ENCODE measurements at places on chromosomes 2 and 18. TPM values are rescaled to one million over a fixed set of nuclear protein-coding genes. Genes with fewer than 3 reads are reported as not detected.

POTEI gene
- not detected for total RNA-seq

TTL gene
- 22.9 TPM for total RNA-seq

DNA sequence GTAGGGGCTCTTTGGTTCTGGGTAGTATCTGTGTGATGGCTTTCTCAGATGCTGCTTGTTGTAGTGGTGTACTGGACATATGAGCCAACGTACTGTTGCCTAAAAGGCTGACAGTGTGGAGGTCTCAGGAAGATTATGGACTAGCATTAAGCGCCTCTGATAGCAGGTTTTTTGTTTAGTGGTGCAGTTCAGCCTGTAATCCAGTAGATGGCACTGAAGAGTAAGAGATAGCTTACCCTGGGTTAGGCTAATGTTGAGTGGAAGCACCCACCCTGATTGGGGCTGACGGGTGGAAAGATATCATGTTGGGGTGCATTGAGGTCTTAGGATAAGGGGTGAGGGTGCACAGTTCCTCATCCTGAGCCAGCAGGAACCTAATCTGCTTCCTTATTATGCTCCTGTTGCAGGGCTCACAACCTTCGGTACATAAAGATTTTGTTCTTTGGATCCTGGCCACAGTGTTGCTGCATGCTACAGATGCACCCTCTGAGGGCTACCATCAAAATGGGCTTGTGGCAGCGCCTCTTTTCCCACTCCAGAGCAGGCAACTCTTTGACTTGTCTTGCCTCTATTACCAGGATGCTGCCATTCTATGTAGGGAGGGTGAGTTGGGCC lies 79.6 kb downstream of the MSTN start:
- DNase-seq = no peak

VSNL1 gene
- not detected for total RNA-seq

DNA sequence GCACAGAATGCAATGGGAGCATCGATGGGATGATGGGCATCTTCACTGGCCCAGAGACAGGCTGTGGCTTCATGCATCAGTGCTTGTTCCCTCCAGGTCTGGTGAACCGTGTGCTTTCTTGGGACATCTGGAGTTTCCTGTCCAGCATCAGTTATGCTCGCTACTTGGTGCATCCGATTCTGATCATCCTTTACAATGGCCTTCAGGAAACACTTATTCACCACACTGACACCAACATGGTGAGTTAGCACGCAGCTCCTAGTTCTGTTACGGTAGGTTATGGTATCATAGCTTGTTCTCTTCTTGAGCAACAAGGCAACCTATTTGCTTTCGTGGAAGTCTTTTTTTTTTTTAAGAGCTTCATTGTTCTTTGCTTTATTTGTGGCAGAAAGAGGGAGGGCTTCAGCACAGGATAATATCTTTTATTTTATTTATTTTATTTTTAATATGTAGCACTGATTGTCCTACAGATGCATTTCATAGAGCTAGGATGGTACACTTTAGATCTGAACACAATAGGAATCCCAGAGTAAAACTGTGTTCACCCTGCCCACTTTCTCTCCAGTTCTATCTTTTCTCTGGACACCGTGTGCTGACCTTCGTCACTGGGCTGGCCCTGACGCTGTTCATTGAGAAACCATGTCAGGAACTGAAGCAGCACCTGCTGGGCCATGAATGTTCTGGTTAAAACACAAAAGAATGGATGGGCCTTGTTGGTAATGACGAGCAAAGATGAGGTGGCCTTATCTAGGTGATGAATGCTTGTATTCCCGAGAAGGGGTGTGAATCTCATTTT lies 71.2 kb upstream of the SEC11C start:
- no peak for DNase-seq

DNA sequence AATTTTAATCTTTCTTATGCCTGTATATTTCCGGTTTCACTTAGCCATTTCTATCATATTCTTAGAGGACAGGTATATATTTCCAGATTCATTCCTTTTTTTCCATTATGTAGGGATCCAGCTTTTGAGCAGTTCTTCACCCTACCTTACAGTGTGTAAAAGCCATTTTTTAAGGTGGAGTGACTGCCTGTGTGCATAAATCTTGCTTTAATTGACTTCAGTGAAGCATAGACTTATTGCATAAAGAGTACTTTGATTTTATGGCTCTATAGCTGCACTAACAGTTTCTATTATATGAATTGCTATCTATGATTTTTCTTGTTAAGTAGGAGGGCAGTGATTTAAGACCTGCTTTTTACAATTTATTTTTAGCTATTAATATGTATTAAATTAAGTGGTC lies 132.6 kb downstream of the NYAP2 start:
- DNase-seq = no peak

- DNase-seq = no peak
Measured at GRCh38 chr2:224293976-224294375, 107.9 kb downstream of the FAM124B start.

DNA sequence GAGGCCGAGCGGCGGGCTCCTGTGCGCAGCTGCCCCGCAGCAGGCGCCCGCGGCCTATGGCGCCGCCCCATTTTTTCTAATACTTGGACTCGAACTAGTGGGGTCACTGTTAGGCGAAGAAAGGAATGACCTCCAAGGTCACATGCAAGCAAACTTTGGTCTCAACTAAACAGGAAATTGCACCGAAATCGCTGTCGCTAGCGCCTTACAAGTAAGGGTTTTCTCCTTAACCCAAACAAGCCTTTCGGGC lies 339 bp downstream of the ACAA2 start:
- no peak for DNase-seq

Measured in activated naive CD8-positive, alpha-beta T cell treated with anti-CD3 and anti-CD28 coated beads, Interleukin-2, amount 10 ng/mL, durations not matched to agents 7 days and 5 days (primary cell).